ENCODE measurements at places on chromosomes 4 and X.

DNA sequence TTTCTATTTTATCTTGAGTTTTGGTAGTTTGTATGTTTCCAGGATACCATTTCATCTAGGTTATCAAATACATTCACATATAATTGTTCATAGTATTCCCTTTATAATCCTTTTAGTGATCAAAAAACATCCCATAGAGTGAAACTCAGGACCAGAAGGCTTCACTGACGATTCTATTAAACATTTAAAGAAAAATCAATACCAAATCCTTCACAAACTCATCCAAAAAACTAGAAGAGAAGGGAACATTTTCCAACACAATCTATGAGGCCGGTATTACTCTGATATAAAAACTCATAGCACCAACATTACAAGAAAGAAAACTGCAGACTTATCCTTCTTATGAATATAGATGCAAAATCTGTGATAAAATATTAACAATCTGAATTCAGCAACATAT, 203.4 kb downstream of the ANKRD50 start:
- DNase-seq: no peak

DNA sequence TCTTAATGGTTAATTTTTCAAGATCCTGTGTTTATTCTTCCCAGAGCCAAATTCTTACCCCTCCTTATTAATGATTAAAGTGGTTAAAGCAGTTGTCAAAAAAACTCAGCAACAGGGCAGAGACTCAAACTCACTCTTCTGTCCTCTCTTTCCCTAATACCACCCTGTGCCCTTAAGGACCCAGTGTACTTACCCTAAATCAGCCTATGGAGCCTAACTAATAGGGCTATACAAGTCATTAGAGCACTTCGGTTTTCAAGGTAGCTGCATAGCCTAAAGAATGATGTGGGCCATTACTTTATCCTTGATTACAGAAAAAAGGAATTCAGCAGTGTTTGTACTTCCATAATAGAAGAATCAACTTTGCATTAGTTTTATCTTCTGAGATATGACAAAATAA, 216.3 kb downstream of the KCTD8 start:
- no peak for DNase-seq

DNA sequence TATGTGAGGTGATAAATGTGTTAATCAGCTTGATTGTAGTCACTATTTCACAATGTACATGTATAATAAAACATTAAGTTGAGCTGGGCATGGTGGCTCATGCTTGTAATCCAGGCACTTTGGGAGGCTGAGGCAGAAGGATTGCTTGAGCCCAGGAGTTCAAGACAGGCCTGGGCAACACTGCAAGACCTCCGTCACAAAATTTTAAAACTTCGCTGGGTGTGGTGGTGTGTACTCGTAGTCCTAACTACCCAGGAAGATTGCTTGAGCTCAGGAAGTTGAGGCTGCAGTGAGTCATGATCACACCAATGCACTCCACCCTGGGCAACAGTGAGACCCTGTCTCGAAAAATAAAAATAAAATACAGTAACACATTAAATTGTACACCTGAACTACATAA, 20.1 kb downstream of the LYAR start:
- no peak for DNase-seq

DNA sequence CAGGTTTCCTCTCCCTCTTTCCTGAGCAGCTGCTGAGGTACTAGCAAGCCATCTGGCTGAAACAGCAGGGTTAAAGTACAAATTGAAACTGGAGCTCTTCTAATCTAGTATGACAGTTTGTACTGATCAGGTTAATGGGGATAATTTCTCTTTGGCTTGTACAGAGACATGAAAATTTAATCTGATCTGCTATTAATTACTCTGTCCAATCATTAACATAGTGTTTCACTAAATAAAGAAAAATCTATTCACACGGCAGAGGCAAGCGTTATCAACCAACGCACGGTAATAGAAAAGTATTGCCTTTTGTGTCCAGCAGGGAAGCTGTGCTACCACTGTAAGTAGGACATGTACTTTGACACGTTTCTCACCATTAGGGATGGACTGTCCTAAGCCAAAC, 71.1 kb downstream of the IGSF1 start:
- no peak for DNase-seq
